ENCODE measurements at places on chromosomes 4 and X.

DNA sequence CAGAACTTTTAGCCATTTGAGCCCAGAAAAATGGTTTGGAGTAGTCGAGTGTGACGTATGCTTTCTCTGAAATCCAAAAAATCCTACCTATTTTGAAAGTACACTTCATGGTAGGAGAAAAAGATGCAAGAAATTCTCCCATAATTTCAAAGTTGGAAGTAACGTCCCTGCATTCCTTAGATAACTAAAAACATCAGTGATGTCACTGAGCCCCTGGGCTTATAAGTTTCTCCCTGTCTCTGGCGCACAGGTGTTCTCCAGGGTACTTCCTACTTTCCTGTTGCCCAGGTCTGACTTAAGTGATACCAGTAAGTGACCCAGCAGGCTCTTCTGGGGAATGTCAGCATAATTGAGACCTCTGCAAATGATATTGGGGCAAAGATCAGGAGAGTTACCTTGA lies 90.5 kb upstream of the WDR1 start:
- no peak for DNase-seq

- DNase-seq, result no peak
Observed at GRCh38 chr4:8840816-8841455, 30.7 kb downstream of the HMX1 start.

GRCh38 chr4:57147335-57148060 lies 37.3 kb upstream of the IGFBP7 start:
- DNase-seq, result no peak

- no peak for DNase-seq
Observed at GRCh38 chr4:80033581-80033980, 39.4 kb downstream of the ANTXR2 start.

GRCh38 chrX:20414066-20414465 lies 147.4 kb upstream of the RPS6KA3 start:
- no peak for DNase-seq

GRCh38 chrX:87636533-87636932 lies 118.9 kb downstream of the KLHL4 start:
- no peak for DNase-seq

- DNase-seq, result no peak
Observed at GRCh38 chr4:2713337-2713736, 42.8 kb downstream of the TNIP2 start.

GRCh38 chr4:110224812-110225211 lies 26.4 kb upstream of the ELOVL6 start:
- no peak for DNase-seq

- no peak for DNase-seq
Observed at GRCh38 chr4:114200026-114200425, 220.6 kb upstream of the ARSJ start.

GRCh38 chrX:119427024-119427794 lies 28.1 kb downstream of the SLC25A43 start:
- no peak for DNase-seq

- no peak for DNase-seq
Observed at GRCh38 chr4:118765399-118765798, 70.5 kb downstream of the SEC24D start.

- DNase-seq, result no peak
Observed at GRCh38 chrX:136210243-136210642, 41.0 kb downstream of the MAP7D3 start.

DNA sequence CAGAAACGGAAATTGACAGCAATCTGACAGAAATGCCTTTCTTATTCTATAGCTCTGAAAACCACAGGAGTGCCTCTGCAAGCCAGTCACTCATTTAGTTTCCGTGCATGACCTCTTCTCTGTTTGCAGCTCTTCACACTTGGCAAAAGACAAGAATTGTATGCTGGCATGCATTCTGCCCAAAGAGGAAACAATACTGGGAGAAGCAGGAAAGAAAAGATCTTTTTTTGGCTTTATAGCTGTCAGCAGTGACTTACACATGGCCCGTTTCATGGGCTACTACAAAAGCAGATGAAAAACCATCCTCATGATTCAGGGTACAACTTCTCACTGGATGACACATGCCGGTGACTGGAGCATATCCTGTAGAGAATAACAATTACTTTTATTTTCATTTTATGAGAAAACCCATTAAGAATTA lies 249.4 kb downstream of the ADAMTS3 start:
- no peak for DNase-seq

DNA sequence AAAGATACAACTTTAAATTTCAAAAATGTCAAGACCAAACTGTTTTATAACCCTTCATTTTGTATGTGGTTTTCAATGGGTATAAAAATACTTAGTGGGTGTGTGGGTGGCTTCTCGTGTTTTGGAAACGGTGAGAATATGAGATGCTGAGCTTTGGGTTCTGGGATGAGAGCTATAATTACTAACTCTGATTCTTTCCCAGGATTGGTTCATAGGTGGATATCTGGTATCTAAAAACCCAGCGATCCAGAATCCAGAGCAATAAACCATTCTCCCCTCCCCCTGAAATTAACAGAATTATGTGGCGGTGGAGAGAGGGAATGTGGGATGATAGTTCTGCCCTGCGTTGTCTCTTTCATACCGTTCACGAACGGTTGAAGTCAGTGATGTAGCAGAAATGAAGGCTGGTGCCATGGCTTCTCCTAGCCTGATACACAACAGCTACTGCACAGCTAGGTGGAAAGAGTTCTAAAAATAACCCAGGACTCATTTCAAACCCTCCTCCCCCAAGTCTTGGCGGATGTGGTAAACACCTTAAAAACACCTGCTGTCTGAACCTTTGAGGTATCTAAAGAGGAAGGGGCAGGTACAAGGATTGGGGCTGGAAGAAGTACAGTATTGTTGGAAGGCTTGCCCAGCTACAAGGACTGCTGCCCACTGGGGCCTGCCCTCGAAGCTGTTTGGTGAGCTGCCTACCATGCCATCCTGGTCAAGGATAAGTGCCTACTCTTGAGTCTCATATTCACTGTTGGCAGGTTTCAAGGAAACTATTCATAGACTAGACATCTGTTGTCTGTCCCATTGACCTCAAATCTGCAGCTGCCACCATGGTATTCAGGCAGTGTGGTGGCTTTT lies 44.5 kb downstream of the SEPTIN11 start:
- no peak for DNase-seq

GRCh38 chr4:147617841-147618691 lies 869 bp downstream of the TMEM184C start:
- DNase-seq, result no peak

DNA sequence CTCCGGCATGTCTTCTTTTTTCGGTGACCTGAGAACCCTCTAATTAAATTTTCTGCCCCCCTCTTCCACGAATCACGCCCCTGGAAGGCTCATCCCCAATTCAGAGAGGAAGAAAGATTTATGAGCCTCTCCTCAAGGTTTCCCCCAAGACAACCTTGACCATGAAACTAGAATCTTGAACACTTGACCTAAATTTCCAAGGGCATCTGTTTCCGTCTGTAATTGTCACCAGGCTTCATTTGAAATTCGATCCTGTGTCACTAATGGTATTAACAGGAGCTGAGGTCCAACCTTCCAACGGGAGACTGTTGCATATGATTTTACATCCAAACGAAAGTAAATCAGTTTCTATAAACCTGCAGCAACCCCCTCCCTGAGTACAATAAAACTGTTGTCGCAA lies 139.9 kb upstream of the ZIC3 start:
- no peak for DNase-seq

DNA sequence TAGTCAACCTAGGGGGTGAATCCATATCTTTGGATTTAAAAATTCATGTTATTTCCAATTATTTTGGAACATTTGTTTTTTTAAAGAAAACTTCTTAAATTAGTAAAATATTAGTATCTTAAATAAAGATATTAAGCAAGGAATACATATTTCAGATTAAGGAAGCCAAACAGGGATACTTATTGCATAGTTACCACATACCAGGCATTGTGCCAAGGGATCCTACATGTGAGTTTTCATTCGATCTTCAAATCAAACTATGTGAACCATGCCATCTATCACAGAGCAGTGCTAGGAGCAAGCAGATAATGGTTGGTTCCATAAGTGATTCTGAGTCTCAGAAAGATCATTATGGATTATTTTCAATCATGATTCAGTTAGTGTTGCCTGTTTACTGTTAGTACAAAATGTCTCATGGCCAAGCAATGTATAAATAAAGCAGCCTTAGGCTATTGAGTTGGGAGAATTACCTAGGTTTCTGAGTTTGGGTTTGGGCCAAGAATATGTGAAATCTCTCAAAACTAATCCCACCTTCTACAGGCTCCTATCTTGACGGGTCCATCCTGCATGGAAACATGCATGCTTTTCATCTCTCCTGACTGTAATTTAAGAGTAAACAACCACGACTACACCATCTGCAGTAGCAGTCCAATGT lies 176.7 kb downstream of the NPFFR2 start:
- DNase-seq, result no peak

DNA sequence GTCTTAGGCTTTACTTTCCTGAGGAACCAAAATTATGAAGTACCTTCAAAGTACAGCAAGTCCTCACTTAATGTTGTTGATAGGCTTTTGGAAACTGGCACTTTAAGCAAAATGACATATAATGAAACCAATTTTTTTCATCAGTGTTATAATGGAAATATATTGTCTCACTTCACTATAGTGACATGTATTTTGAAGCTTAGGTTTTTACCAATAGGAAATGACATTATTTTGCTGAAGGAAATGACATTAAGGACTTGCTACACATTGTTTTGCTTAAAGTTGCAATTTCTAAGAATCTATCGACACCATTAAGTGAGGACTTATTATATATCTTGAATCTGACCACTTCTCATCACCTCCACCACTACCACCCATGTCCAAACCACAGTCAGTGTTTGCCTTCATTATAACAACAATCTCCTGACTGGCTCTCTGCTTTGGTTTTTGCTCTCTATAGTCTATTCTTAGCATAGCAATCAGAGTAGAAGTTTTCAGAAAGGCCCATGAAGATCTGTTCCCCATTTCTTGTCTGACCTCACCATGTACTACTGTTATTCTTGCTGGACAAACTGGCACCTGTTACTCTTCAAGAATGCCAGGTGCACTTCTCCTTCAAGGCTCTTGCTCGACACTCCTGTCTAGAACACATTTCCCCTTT lies 311.2 kb downstream of the BMPR1B start:
- DNase-seq, result no peak

DNA sequence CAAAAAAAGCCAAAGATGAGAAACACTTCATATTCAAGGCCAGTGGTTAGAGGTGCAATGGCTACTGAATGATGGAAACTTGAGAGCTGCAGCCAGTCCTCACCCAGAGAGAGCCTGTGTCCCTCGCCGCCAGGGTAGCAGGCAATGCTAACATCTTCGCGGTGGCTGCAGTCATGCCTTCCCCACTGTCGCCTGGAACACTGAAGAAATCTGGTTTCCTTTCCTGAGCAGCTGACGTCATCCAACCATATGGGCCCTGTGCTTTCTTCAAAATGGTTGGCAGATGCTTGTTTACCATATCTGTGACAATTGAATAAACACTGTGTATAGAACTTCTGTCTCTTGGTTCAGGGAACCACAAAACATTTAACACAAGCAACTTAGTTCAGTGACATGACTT lies 39.7 kb downstream of the PRSS12 start:
- DNase-seq, result no peak

DNA sequence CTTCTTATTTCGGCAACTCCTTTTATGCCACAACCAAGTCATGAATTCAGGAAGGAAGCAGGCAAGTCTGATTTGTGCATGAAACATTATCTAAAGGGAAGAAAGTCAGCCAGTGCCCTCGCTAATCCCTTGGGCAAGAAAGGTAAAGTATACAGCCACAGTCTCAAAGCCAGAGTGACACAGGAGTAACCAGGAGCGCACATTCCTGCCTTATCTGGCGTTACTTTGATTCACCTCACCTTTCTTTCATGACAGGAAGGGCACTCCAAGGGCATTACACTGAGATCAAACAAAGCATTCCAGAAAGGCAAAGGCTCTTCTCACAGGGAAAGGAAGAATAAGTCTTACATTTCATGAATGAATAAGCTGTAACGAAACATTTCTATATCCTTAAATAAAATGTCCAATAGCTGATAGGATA lies 38.8 kb downstream of the FAT1 start:
- no peak for DNase-seq

DNA sequence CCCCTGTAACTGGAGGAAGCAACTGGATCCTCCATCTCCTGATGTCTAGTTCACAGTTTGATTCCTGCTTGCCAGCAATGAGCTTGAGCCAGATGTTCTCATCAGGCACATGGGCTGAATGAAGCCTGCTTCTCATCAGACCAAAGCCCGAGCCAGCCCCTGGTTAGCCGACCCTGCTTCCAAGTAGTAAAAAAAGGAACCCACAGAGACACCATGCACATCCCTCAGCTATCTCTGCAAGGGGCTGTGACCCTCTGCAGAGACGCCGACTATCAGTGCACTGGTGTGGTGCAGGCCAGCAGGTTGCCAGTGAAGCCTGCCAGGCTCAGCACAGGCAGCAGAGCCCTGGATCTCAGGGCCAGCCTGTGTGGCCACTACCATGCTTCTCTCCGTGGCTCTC lies 2.8 kb downstream of the DCTD start:
- no peak for DNase-seq

GRCh38 chr4:1136048-1136447 lies 22.7 kb upstream of the RNF212 start:
- no peak for DNase-seq

GRCh38 chrX:134186362-134187121 lies 50.4 kb upstream of the CCDC160 start:
- DNase-seq, result no peak

GRCh38 chrX:49116076-49116475 lies 7.5 kb downstream of the GPKOW start:
- DNase-seq, result no peak

GRCh38 chr4:111814961-111815360 lies 330.3 kb upstream of the FAM241A start:
- DNase-seq, result no peak

DNA sequence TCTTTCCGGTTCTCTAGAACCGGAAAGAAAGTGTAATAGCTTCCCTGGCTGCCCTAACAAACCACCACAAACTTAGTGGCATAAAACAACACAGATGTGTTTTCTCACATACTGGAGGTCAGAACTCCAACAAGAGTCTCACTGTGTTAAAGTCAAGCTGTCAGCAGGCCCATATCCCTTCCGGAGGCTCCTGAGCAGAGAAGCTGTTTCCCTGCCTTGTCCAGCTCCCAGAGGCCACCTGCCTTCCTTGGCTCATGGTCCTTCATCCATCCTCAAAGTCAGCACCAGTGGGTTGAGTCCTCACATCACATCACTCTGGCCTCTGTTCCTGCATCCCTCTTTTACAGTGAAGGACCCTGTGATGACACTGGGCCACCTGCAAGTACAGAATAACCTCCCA lies 49.8 kb upstream of the HMX1 start:
- DNase-seq, result no peak

DNA sequence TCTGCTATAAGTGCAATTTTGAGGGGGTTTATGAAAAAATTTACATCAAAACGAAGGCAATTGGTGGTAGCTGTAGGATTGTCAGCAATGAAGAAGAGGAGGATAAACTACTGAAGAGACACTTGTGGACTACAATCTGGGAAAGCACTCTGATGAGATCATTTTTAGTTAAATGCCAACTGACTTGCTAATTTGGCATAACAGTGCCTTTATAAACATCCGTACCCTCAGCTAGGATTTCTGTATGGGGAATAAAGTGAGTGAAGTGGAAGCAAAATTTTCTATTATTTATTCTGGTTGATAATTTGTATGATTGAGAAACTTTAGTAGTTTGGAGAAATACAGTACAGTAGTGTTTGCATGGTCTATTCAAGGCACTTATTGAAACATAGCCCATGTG lies 11.2 kb upstream of the GNRHR start:
- DNase-seq, result no peak

Data from NT2/D1 (cell line).